8988T (cell line): ENCODE measurements at places on chromosomes 6 and 20.

GRCh38 chr6:148179786-148180185 is 162.9 kb upstream of the SASH1 start:
- DNase-seq = peak; percentile 31

DNA sequence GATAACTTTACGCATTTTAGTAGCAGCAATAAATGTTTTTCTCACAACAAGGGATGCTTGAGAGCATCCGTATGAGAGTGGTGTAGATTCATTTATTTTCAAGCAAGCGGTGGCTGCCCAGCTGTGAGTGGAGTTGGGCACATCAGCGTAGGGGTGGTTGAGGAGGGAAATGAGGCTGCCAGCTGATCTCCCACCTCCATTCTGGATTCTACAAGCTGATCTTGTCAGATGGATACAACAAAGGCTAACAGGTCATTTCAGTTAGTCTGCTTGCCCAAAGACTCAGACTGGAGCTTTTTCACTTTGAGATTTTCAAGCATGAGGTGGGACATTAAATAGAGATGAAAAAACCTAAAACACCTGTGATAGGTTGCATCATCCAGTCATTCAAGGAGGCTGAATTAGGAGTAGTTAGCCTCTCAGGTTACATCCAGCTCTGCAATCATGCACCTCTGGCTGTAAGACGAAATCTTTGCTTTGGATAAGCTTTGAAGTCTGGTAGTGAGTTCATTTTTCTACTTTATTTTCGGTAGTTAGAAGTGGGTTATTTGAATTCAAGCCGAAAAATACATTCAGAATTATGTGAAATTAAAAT is 1.9 kb upstream of the BACH2 start:
- no peak for DNase-seq

GRCh38 chr6:41591122-41591521 is 44.9 kb downstream of the FOXP4 start:
- no peak for DNase-seq

DNA sequence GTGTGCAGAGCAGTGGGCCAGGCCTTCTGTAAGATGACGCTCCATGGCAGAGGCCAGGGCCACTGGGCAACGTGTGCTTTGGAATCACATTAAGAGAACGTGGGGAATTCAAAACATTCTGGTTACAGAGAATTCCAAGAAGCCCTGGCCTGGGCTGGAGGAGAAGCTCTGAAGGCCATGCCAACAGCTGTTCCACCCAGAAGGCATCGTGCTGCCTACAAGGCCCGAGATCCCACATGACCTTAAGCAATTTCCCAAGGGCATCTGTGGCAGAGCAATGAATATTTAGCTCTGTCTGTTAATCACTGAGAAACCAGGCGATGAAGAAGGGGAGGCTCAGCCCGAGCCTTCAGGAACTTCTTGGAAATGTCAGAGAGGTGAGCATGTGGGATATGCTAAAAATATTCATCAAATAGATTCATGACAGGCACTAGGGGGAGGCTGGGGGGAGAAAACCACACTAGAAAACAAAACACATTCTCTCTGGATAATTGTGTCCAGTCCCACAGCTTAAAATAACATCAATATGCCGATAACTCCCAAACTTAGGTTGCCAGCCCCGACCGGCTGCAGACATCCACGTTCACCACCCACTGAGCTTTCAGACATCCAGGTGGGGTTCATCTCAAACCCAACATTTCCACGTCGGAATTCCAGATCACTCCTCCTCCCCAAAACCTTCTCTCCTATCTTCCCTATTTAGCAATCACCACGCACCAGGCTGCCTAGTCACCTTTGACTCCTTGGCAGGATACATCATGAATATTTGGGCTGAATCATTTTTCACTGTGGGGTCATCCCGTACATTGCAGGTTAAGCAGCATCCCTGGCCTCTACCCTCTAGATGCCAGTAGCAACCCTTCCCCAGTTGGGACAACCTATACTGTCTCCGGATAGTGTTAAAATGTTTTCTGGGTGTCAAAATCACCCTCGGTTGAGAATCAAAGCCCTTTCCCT is 6.6 kb downstream of the SULF2 start:
- no peak for DNase-seq

GRCh38 chr6:98840996-98841513 is 6.7 kb downstream of the POU3F2 start:
- DNase-seq = no peak

DNA sequence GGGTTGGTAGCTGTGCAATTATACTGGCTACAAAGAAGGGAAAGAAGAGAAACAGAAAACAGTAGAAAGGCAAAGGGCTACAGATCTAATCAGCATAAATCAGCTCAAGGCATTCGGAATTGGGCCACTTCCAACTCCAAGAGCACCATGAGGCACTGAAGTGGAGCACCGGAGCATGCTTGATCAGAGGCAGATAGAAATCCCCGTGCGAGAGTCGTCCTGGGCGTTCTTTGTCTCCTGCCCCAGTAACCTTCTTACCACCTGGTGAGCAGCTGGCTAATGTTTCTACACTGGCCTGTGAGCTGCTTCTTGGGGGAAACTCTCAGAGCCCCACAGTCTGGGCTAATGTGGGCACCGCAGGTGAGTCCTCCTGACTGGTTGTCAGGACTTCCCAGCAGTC is 16.7 kb downstream of the NEDD9 start:
- no peak for DNase-seq

DNA sequence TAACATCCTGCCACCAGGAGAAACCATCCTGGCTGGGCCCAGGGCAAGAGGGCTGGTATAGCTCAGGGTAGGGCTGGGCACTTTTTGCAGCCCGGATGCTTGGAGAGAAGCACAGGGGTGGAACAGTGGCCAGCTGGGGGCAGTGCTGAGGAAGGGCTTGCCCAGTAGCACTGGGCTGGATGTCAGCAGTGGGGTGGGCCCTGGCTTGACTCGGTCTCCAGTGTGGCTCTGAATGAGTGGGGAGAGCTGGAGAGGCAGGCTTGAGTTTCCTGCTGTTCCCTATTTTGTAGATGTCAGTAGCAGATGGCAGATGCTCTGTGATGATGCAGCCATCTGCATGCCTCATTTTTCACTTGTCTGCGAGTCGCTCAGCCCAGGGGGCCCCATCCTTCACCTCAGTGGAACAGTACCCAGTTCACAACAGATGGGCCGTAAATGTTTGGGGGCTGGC is 56.3 kb upstream of the TULP1 start:
- DNase-seq = peak; percentile 37

DNA sequence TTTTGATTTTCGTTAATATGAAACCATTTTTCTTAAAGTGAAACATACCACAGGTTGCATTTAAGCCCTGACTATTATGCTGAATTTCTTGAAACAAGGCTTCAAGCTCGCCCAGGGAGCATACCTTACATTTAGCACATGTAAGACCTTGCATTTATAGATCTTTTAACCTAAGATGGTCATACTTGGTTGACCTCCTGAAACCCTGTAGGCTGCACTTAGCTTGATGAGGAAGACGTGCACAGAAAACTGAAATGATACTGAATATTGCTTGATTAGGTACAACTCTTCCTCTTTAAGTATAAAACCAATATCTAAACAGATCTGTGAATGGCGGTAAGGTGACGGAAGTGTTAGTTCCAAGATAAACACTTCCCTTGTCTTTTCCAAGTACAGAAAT is 82.2 kb downstream of the CTNNBL1 start:
- DNase-seq = no peak

DNA sequence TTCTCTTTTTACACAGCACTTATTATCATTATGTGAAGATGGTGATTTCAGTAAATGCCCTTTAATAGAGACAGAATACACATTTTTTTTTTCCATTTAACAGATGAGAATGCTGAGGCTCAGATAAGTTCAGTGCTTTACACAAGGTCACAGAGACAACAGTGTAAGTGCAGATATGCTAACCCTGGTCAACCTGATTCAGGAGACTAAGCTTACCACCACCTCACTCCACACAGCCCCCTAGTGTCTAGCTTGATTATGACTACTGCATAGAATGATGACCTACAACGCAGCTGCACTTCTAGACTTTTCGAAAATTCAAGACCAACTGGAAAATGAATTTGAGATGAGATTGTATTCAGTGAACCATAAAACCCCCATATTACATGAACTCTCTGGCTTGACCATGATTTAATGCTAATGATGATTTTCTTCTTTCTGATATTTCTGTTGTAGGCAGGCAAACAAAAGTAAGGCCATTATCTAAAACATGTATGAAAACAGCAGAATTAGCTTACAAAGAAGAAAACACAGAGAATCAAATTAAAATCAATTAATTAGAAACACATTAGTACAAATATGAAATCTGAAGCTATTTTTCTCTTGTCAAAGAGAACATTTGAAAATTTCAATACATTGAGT is 212.1 kb upstream of the PHACTR1 start:
- DNase-seq = no peak

DNA sequence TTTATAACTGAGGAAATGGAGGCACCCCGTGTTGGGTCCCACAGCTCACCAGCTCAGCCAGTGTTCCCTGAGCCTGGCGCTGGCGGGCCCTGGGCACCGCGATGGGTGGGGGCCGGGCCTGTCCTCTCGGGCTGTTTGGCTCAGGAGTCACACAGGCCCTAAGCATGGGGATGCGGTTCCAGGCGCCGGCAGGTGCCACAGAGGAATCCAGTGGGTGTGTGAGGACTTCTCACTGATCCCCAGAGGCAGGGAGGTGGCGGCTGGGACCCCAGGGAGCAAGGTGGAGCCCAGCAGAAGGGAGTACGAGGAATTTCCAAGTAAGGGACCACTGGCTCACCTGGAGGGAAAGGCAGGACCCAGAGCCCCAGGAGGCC is 57.5 kb downstream of the IRF4 start:
- no peak for DNase-seq

DNA sequence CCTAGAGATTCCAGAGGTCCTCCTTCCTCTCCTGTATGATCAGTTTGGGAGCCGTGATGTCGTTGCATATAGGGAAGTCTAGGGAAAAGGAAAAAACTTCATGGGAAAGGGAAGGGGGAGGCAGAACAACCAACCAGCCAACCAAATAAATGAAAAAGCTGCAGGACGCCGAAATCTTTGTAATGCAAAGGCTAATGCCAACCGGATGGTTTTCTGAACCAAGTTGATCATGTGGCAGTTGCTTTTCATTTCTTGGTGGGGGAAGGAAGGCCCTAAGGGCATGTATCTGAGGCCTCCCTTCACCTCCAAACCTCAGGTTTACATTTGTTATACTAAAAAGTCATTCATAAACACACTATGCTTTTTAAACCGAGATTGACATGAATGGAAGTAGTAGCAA is 167.2 kb downstream of the ARID1B start:
- no peak for DNase-seq
